ENCODE measurements at places on chromosomes 5 and 9.

GRCh38 chr5:118611332-118611945 lies 376.9 kb downstream of the DTWD2 start:
- DNase-seq: no peak

DNA sequence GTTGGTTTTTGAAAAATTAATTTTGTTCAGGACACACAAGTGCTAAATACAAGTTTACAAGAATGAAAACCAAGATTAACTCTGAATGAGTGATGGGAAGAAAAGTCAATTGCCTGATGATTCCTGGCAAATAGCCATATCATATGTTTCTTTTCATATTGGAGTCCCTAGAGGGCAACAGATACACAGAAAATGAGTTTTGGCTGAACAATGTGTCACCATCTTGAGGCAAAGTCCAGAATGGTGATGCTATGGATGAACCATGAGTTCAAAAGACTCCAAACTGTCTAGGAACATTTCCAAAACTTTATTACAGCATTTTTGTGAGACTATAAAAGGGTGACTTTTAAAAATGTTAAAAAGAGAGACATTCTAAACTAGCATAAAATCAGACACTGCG lies 382.9 kb downstream of the TMEM161B start:
- no peak for DNase-seq

DNA sequence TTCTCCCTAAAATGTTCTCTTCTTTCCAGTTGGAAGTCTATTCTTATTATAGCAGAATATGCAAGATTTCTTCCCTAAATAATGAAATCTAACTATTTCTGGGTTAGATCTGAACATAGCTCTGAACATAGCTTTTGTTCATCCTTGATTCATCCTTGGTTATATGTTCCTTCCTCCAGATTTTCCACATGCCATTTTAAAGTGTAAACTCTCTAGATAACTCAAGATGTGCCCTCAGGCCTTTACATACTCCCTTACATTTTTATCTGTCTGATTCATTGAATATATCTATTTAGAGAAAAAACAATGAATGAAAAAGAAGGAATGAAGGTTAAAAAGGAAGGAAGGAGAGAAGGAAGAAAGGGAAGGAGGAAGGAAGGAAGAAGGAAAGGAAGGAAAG lies 100.9 kb downstream of the FBXO38 start:
- no peak for DNase-seq

DNA sequence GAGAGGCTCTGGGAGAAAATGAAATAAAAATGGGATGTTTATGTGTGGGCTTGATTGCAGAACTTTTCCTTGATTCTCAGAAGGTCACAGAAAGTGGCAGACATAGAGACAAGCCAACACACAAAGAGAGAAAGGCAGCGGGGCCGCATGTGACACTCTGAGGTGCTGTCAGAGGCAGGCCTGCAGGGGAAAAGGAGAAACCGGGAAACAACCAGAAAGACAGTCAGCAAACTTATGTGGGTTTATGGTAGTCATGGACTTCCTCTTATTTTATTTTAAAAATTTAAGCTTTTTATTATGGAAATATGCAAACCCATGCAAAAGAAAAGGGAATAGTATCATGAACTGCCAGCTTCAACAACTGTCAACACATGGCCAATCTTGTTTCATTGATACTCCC lies 16.3 kb upstream of the IGFBPL1 start:
- DNase-seq: no peak

DNA sequence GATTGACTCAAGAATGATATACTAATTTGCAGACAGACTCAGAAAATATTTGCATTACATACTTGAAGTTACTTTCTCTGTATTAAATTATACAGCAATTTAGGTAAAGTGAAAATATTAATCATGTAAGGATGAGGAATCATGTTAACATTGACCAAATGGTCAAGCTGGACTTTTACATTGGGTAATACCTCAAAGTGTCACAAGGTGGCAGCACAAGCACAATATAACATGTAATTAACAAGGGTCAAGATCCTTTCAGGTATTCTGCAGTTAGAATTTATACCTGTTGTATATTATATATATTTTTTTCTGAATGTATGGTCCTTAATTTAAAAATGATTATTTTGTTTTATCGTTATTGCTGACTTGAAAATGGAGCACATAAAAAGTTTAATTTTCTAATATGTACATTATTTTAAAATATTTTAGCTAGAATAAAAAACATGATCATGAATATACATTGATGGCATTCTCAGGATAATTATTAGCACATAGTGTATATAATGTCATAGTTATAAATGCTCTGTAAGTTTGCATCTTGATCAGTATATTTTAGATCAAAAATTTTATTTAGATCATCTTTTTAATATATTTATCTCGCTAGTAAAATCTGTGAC lies 8.6 kb downstream of the HAPLN1 start:
- DNase-seq: peak; percentile 44
